ENCODE measurements at places on chromosomes 2 and 18.

DNA sequence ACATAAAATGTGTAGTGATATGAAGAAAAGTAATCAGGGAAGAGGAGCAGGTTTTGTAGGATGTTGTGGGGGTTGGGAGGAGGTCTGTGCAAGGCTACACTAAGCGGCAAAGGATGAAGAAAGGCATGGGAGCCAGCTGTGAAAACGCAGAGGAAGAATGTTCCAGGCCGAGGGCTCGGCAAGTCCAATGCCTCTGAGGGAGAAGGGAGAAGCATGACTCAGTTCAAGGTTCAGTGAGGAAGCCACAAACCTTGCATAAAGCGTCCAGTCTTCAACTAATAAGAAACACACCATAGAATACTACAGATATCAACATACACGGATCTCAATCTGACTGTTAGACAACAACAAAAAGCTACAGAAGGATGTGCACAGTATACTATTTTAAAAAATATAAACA, 16.2 kb downstream of the EPB41L3 start:
- no peak for DNase-seq

DNA sequence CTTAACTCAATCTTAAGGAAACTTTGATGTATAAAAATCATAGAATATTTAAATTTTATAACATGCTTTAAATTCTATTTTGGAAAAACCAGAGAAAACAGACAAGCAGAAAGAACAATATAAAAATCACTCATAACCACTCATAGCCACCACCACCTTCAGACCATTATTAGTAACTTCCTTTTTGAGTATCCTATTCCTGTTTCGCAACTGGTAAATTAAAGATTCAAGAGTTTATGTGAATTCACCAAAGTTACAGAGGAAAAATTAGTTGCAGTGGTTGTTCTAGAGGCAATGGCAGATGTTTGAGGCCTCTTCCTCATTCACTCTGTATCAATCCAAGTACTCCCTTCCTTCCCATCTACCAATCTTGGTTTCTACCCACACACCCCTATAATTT, 49.3 kb upstream of the PROKR1 start:
- no peak for DNase-seq

DNA sequence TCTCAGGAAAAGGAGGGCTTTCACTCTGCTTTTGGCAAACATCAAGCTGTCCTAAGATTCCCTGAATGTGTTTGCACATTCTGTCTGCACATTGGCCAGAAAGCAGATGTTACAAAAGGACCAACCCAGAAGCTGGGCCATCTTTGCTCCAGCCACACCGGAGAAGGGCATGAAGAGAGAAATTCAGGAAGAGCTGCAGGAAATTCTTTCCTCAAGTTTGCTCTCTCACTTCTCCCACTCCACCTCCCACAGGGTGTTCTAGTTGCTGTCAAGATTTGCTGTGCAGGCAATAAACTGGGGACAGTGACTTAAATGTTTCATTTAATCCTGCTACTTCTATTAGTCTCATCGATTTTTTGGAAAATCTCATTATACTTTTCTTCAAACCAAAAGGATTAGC, 137.7 kb upstream of the UNC80 start:
- DNase-seq = no peak

DNA sequence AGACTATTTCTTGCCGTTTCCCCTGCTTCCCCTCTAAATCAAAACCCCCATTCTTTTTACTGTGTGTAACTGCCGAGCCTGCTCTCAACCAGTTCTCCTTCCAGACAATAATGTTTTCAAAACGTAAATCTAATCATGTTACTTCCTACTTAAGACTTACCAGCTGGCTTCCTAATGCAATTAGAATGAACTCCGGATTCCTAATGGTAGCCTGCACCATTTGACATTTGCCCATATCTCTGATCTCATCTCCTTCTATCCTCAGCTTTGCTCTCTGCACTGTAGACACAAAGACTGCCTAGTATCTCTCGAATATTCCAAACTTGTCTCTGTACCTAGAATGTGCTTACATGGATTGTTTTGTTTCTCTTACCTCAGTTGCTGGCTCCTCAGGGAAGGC, 12.9 kb downstream of the TTL start:
- DNase-seq = no peak

DNA sequence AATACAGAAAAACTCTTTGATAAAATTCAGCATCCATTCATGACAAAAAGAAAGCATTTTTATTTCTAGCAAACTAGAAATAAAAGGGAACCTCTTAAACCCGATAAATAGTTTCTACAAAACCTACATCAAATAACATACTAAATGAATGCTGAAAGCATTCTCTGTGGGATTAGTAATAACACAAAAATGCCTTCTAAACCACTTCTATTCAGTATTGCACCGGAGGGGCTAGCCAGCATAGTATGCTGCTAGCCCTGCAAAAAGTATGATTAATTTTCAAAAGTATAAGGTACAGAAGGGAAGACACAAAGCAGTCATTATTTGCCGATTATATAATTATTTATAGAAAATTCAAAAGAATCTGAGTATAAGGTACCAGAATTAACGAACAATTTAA, 145.2 kb downstream of the DTNB start:
- DNase-seq = no peak

DNA sequence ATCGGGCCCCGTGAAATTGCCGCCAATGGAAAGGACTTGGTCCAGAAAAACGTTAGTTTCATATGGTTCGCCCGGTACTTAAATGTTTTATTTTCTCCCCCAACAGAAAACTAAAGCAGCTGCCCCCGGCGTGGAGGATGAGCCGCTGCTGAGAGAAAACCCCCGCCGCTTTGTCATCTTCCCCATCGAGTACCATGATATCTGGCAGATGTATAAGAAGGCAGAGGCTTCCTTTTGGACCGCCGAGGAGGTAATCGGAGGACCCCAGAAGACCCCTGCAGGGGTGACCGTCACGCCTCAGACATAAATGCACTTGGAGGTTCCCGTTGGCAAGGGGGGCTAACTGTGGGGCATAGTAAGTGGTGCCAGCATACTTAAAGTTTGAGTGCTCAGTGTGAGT, 742 bp downstream of the RRM2 start:
- DNase-seq = no peak

GRCh38 chr2:147002256-147002655, 842.6 kb upstream of the ACVR2A start:
- no peak for DNase-seq

GRCh38 chr18:76967721-76968472, 145.5 kb downstream of the ZNF236 start:
- DNase-seq = no peak

DNA sequence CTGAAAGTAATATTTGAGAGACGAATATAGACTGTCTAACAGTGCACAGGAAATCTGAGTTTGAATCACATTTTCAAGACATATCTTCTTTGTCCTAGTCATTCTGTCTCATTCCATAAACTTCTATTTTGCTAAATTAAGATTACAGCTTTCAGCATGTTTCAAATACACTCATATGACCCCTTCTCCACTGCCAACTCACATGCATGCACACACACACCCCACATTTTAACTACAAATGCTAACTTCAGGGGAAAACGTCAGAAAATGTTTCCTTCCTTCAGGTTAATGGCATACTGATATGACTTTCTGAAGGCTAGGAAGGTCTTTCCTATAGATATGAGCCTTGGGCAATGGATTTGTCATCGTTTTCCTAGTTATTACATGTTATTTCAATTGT, 373.7 kb downstream of the RBM43 start:
- no peak for DNase-seq

- DNase-seq = no peak
Observed at GRCh38 chr18:45167631-45168280, 447.5 kb upstream of the SLC14A2 start.

GRCh38 chr2:128921751-128922150, 603.1 kb upstream of the HS6ST1 start:
- DNase-seq = no peak

DNA sequence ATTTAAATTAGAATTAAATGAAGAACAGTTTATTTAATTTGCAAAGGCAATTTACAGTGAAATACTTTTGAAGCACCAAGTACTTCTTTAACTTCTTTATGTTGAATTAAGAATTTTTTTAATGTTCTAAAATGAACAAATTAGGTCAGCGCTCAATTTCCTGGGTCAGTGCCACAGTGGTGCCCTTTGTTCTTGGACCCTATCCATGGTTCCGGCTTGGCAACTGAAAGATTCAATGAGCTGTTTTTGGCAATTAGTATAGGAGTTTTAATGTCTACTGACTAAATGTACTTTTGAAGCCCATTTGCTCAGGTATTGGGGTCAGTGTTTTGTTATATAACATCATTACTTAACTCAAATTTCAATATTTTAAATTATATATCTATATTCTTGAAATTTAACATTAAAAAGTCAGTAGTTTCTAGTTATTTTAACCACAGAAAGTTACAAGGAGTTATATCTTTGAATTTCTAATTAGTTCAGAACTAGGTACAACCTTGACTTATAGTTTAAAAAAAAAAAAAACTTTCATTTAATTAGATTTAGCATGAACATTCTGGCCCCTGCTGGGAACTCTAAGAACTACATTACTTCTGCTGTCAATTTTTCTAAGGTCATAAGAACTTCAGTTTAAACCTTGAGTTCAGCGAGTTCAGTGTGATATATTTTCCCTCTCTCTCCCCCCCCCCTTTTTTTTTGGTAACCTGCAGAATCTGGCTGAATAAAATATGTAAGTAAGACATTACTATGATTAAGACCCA, 7.6 kb upstream of the MSTN start:
- peak; percentile 32 for DNase-seq

GRCh38 chr18:13582178-13582670, 144.1 kb downstream of the FAM210A start:
- no peak for DNase-seq

- no peak for DNase-seq
Observed at GRCh38 chr2:36549165-36549574, 48.8 kb downstream of the FEZ2 start.

DNA sequence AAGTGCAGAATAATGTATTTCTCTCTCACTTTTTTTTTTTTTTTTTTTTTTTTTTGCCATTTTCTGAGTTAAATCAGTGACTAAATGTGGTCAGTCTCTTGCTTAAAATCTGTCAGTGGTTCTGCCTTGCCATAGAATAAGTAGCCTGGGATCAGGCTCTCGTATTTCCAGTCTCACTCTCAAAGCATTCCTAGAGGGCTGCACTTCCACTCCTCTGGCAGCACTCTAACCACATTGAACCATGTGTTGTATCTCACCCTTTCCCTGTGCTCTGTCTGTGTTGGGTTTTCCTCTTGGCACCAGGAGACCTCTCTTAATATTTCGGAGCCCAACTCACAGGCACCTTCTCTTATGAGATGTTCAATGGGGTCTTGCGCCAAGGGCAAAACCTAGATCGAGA, 304.4 kb downstream of the CTNNA2 start:
- DNase-seq = no peak

DNA sequence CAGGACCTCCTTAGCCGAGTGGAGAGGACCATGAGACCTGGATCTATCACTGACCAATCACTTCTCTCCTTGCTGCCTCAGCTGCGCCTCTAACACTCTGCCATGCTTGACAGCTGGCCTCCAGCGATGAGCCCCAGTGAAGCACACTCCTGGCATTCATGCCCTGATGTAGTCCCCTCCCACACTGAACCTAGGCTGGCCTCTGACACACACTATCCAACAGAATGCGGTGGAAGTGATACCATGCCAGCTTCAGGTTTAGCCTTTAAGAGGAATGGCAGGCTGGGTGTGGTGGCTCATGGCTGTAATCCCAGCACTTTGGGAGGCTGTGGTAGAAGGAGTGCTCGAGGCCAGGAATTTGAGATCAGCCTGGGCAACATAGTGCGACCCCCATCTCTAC, 73.7 kb upstream of the LAPTM4A start:
- DNase-seq = no peak

DNA sequence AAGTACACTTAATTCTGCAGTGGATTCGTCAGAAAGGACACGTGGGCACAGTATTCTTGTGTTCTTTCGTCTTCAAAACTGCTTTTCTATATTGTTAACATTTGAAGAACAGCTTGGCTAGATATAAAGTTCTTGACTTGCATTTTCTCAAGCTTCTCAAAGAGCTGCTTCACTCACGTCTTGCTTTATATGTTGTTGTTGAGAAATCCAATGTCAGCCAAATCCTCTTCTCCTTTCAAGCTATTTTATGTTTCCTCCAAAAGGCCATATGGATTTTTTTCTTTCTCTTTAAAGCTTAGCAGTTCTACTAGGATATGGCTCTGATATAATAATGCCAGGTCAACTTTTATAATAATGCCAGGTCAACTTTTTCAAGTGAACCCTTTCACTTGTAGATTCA, 65.5 kb upstream of the CYP1B1 start:
- no peak for DNase-seq

DNA sequence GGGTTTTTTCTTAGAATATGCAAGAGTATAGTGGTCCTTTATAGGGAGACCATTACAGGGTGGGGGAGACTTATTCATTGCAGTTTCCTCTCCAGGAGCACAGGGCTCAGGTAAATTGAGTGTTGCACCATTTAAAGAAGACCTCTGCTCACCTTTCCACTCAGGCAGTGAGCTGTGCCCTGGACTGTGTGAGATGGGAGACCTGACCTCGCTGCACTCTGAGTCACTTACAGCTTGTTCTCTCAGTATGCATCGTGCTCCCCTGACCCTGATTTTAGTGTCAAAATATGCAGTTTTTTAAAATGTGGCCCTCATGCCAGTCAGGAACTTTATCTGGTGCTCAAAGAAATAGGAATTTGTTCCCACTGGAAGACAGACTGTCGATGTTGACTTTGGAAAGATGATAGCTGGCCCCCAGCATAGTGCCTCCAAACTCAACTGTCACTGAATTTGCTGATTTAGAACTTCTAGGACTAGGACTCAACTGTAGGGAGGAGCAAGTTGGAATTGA, 146.7 kb upstream of the EPAS1 start:
- no peak for DNase-seq

DNA sequence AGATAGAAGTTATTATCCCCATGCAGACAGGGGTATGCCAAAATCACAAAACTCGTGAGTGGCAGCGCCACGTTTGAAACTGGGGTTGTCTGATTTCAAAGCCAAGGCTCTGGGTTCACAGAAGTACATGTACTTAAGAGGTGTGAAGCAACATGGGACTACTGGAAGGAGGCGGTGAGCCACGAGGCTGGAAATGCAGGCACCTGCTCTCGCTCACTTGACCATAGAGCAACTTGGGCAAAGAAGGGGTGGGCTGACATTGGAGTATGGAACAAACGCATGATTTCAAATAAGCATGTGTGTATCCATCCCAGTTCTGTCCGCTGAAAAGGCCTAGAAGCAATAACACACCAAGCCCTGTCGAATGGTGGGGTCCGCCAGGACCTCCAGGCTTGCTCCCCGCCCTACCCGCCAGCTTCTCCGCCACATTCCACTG, 593 bp upstream of the ACTR2 start:
- DNase-seq = peak; percentile 26

- no peak for DNase-seq
Observed at GRCh38 chr2:217479566-217479965, 523.2 kb downstream of the TNS1 start.

GRCh38 chr2:54030396-54030741, 59.6 kb upstream of the PSME4 start:
- no peak for DNase-seq

- DNase-seq = no peak
Observed at GRCh38 chr2:12766421-12766879, 49.7 kb downstream of the TRIB2 start.

GRCh38 chr2:24824966-24825882, 32.0 kb downstream of the CENPO start:
- DNase-seq = peak; percentile 43

Measured in stimulated activated CD4-positive, alpha-beta T cell treated with anti-CD3 and anti-CD28 coated beads, Interleukin-4, amount 100 ng/mL, for 24 hours (primary cell).